NCI-H1930 (cell line): ENCODE measurements at places on chromosomes 5 and 9.

DNA sequence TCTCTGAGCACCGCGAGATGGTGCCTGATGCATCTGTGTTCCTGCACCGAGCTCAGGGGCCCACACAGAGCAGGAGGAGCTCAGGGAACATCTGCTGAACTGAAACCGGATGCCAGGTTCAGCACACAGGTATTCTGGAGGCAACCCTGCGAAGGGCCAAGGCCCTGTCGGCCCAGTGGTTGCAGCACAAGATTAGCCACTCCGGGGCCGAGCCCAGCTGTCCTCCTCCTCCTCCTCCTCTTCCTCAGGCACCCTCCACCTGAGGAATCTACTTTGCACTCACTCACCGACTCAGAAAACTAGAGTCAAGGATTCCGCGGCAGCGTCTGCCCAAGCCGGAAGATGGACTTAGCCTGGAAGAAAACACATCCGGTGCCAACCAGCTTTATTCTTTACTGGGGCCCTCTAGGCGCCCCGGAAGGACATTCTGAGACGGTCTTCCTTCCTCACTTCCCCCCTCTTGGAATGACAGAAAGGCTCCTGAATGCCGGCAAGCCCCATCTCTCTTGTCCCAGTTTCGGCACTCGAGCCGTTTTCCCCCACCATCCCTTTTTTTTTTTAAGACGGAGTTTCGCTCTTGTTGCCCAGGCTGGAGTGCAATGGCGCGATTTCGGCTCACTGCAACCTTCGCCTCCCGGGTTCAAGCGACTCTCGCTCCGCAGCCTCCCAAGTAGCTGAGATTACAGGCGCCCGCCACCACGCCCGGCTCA, at the start of gene ZBTB6:
ZBTB6 (minus strand) TSS at position 360 of the 710 bp plus-strand sequence. CDS start 1,251 bp downstream, outside the sequence.
- DNase-seq, result peak; percentile 58

DNA sequence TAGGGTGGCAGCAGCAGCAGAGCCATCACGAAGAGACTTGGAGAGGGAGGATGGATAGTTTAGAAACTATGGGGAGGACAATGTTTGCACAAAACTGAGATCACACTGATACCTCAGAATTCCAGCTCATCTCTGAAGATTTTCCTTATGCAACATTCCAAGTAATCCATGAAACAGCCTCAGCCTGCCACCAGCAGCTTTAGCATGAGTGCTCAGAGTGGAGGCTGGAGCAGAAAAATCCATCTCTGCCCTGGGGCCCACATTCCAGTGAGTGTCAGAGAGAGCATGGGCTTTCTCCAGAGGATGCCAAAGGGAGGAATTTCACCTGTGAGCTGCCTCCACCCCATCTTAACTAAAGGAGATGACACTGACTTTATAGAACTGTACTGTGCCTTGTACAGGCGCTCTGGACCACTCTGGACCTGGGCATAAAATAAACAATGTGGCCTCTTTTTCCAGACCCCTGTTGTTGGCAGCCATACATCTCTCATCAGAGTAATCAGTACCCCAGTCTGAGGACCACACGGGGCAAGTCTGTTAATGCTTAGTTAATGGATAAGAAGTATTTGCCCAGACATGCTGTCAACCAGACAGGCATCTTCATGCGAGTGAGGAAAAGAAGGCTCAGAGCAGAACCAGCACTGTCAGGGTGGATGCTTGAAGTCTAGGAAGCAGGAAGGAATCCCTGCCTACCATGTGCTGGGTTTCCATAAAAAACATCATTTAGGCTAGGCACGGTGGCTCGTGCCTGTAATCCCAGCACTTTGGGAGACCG, 440.9 kb downstream of the ENC1 start:
- no peak for DNase-seq

- DNase-seq, result no peak
Measured at GRCh38 chr5:175523292-175523691, 44.9 kb downstream of the SFXN1 start.

GRCh38 chr5:100777680-100778300, 125.3 kb downstream of the ST8SIA4 start:
- no peak for DNase-seq

- no peak for DNase-seq
Measured at GRCh38 chr5:158198636-158199035, 339.7 kb upstream of the CLINT1 start.

DNA sequence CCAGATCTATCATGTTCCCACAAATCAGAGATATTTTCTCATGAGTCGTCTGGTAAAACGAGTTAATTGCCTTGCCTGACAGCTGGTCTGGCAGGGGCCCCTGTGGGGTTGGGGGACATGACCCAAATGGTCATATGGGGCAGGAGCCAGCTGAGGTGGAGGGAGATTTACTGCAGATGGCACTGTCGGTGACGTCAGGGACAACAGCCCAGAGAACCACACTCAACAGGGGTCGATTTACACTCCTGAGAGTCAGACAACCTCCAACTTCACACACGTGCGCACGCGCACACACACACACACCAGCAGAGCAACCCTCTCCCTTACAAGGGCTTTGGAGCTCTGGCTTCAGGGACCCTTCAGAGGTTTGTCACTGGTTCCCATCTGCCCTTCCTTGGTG, 23.4 kb upstream of the GABRP start:
- no peak for DNase-seq

GRCh38 chr9:84502066-84502465, 161.5 kb upstream of the SLC28A3 start:
- DNase-seq, result no peak

GRCh38 chr9:130256644-130257043, 8.9 kb upstream of the HMCN2 start:
- DNase-seq, result no peak

DNA sequence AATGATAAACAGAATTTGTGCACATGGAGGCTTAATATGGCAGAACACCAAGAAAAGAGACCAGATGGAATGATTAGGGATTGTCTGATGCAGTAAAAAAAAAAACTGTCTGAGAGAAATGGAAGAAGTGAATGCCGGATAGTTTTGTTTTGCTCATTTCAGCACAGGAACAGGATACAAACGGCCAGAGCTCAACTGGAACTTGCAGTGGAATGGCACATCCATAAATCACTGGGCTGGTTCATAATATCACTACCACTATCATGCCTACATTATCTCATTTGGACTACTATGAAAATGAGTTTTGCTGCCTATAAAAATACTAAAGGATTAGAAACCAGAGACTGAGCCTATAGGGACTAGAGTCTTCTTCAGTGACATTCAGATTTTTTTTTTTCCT, 9.7 kb downstream of the PTAR1 start:
- DNase-seq, result no peak

DNA sequence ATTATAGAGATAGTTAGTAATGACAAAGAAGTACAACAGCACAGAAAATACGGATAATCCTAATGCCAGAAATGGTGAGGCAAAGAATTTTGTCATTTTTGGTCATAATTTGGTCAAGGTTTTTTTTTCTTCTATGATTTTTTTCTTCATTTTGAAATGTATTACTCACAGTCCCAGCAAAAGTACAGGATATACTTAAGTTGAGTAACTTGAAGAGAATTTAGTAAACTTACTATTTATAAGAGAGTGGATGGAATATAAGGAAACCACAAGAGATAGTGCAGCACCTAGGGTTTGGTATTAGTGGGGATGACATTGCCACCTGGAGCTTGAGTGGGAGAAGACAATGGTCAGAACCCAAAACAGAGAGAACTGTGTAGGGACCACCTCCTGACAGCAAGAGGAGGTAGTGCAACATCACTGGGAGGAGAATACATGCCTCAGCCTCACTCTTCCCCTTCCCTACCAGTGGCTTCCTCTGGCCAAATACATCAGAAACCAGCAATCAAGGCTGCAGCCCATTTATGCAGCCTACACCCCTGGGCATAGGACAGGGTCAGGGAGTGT, 434.5 kb upstream of the TRPC7 start:
- no peak for DNase-seq

DNA sequence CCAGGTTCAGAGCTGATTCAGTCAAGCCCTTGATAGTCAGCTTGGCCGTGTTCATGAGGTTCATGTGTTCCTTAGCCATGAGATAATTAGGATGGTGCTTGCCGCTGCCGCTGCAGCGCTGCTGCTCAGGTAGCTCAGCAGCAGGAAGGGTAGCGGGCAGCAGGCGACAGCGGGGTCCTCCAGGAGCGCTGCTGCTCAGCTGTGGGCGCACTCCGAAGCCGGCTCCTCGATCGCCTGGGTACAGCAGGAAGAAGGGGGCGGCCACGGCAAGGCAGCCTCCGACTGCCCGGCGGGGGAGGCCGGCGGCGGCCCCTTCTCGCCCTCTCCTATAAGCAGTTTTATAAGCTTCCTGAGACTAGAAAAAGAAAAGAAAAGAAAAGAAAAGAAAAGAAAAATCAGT, 1253.6 kb downstream of the EFNA5 start:
- DNase-seq, result no peak

GRCh38 chr5:132019857-132020555, 8.5 kb upstream of the ACSL6 start:
- DNase-seq, result no peak

GRCh38 chr5:113202287-113202686, 225.7 kb downstream of the DCP2 start:
- no peak for DNase-seq

- DNase-seq, result no peak
Measured at GRCh38 chr5:53059281-53059680, 50.3 kb downstream of the MOCS2 start.

DNA sequence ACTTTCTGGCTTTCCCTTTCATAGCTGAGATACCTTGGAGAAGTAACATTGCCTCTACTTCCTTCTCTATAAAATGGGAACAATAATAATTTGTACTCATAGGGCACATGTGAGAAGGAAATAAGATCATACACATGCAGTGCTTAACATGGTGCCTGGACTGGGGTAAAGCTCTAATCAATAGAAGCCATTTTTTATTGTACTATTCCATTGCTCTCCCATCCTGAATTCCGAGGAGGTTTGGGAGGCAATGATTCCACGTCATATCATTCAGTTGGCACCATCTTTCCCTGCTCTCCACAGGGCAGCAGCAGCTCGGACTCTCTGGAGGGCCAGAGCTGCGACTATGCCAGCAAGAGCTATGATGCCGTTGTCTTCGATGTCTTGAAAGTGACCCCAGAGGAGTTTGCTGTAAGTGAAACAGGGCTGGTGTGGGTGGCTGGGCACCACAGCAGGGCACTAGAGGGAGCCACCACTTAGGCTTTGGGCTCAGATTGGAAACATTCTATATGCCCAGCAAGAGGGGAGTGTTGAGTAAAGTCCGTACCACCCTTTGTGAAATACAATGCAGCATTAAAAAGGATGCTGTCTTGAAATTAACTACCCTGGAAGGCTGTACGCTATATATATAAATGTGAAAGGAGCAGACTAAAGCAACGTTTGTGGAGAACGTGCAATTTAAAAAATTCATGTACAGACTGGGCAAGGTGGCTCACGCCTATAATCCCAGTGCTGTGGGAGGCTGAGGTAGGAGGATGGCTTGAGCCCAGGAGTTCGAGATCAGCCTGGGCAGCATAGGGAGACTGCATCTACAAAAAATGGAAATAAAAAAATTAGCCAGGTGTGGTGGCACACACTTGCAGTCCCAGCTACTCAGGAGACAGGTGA, 51.2 kb downstream of the RALGPS1 start:
- DNase-seq, result no peak

DNA sequence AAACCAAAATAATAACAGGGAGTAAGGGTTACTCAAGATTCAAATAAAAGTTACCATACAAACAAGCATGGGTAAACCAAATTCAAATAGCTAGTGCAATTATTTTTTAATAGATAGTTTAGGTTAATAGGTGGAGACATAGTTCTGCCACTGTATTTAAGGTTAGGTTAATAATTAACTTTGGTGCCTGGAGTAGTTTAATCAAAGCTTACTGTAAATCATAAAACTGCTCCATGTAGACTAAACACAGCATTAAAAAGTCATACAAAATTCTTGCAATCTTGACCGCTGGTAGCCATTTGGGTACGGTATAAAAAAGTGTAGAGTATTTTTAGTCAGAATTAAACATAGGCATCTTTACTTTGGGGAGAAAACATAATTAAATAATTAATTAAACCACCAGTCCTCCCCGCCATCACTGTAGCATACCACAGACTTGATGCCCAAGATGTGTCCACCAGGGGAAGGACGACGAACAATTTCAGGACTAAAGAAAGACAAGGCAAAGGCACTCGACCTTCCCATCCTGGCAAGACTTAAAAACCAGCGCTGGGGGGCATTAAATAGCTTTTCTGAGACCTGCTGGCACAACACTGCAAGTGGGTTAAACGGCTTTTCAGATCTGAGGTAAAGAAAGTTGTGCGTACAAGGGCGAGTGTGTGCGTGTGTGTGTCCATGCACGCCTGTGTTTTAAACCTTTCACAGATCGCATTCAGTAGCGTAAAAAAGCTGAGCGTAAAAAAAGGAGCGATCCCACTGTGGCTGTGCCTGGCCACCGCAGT, 2.9 kb downstream of the SEMA6A start:
- DNase-seq, result no peak

DNA sequence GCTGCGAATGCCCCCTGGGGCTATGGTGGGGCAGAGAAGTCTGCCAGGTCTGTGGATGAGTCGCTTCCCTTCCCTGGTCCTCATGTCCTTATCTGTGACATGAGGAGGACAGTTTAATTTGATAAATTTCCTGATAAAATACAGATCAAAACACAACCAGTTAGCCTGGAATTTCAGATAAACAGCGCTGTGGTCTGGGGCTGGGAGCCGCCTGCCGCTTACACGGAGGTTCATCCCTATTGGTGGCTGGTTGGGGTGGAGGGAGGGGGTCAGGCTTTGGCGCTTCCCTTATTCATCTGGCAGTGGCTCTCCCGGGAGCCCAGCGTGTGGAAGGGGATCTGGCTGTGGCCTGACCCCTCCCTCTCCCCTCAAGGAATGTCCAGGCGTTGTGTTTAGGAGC, 17.9 kb downstream of the CRB2 start:
- no peak for DNase-seq

- DNase-seq, result no peak
Measured at GRCh38 chr5:15575666-15576065, 75.7 kb downstream of the FBXL7 start.

DNA sequence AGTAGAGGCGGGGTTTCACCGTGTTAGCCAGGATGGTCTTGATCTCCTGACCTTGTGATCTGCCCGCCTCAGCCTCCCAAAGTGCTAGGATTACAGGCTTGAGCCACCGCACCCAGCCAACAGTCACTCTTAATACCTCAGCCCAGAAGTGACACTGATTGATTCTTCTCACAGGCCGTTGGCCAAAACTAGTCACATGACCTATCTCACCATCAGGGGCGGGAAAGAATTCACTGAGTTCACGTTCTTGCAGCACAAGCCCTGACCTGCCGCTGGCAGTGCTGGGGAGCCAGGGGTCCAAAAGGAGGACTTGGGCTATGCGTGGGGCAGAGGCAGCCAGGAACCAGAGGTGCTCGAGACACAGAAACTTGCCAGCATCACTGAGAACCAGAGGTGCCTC, 55.0 kb upstream of the CPLX2 start:
- no peak for DNase-seq

GRCh38 chr9:91302831-91303230, 58.9 kb downstream of the AUH start:
- DNase-seq, result no peak
